ENCODE measurements at places on chromosomes 3 and 15. TPM values are rescaled to one million over a fixed set of nuclear protein-coding genes. Genes with fewer than 3 reads are reported as not detected.

DNA sequence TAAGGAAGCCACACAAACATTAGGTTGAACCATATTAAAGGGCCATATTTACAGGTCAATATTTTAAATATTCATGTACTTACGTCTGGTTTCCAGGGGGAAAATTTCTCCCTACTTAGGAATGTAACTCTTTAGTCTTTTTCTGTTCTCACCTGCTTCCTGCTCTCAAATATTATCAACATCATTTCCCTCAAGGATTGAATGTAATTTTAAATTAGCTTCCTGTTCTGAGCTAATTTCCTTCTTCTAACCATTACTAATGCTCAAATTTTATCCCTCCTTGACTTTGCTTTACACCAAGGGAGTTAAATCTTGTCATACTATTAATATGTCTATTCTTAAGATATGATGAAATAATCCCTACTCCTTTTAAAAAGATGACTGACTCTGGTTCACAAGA is 103.4 kb upstream of the UBP1 start:
- DNase-seq: no peak

- DNase-seq: no peak
Observed at GRCh38 chr15:43193710-43194109, 8.5 kb downstream of the CCNDBP1 start.

DNA sequence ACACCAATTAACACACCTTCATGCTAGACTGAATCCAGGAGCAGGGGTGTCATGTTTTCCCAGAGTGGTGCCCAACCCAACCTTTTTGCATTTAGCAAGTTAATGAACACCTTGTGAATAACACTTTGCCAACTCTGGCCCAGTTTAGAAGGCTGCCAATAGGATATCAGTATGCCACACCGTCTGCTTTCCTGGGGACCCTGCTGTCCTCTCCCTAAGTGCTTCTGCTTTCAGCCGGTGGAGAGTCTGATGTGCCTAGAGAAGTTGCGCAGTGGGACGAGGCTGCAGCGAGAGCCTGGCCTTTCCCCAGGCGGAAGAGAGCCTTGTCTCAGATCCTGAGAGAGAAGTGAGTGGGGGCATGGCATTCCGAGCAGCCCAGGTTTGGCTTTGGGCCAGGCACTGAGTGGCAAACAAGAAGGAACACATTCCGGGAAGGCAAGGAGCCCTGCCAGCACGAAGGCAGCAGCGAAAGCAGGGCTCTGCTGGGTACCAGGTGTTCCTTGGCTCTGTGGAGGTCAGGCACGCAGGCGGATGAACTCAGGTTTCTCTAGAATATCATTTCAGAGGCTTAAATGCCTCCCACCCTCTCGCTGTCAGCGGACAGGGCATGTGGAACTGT is 36.9 kb downstream of the SENP8 start:
- DNase-seq: peak; percentile 36

GRCh38 chr3:8621872-8622271 is 22.7 kb downstream of the SSUH2 start:
- DNase-seq: no peak

- DNase-seq: peak; percentile 72
Observed at GRCh38 chr3:100333970-100334487, 528 bp upstream of the NIT2 start.

GRCh38 chr15:66016199-66016598 is 146.9 kb downstream of the RAB11A start:
- DNase-seq: no peak

DNA sequence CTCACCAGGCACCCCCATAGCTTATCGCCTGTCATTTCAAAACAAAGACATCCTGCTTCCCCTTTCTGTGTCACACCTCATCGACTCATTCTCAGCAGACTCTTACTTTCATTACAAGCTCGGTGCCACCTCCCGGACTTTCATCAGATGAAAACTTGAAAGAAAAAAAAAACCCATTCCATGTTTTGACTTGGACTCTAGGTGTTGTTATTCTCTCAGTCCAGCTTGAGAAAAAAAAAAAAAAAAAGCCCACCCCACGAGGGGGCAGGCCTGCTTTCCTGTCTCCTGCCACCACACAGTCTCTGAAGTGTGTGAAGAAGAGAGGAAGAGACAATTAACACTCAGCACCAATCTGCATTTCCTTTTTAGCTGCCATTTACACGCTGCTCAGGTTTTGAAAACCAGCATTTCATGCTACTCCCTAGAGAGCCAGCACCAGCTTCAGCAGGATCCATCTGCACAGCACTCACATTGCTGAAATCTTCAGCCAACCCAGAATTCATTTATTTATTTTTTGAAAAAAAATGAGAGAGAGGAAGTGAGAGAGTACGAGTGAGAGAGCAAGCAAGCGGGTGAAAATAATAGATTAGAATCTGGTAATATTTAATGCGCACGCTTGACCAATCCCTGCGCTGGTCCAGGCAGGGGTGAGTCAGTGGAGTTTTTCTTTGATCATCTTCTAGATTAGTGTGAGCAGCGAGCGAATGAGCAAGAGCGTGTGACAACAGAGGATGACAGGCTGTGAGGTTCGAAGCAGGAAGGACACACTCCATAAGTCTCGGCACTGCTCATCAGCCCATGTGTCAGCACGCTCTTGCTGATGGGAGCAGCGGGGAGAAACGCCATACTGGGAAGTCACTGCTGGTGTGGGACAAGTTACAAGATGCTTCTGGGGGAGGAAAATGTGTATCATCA is 23.5 kb downstream of the ZNF80 start:
- peak; percentile 56 for DNase-seq

GRCh38 chr15:101083336-101084045 is 164.3 kb downstream of the LRRK1 start:
- no peak for DNase-seq

GRCh38 chr3:42960282-42960681 is 18.8 kb upstream of the GASK1A start:
- peak; percentile 28 for DNase-seq

DNA sequence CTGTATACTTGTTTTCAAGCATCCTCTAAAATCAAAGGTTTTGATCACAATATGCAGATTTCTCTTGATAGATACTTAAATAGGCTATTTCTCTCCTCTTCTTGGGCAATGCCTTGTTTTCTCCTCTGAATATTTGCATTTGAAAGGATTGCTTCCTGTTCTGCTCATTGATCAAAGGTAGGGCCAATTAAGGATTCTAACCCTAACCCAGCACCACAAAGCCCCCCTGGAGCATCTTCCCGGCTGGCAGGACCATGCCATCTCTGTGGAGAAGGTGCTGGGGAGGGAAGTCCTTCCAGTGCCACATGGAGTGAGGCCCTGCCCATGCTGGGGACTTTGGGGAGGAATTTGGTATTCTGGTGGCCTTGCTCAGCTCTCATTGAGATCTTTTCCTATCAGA is 11.3 kb upstream of the NIPA2 start:
- DNase-seq: peak; percentile 76

DNA sequence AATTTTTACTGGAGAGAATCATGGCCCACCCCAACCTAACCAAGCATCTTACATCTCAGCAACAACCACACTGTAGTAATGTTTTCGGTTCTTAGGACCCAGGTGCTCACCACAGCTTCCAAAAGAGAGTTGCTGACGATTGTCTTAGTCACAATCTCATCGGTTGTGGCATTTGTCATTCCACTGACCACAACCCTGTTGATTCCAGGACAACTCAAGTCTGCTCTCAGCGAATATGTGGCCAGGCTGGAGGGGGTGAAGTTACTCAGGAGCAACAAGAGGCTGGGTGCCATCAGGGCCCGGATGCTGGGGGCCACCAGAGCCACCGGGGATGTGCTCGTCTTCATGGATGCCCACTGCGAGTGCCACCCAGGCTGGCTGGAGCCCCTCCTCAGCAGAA is 25.9 kb downstream of the GALNT15 start:
- DNase-seq: no peak

- no peak for DNase-seq
Observed at GRCh38 chr3:190172751-190173150, 52.1 kb upstream of the P3H2 start.

DNA sequence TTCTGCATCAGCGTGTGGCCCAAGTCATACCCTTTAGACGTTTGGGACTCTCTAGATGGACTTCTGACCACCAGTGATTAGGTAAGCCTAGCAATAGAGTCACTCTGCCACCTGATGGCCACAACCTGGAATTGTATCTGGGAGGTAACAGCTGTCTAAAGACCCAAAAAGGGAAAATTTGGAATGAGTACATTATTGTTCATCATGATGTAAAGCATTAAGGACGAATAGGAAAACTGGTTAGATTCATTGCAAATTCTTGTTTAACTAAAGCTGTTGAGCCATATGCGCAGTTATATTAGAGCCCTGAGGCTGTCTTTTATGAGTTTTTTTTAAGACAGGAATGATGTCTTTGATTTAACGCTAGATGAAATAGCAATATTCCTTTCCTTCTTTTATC is 63.6 kb downstream of the FAM81A start:
- DNase-seq: peak; percentile 85

DNA sequence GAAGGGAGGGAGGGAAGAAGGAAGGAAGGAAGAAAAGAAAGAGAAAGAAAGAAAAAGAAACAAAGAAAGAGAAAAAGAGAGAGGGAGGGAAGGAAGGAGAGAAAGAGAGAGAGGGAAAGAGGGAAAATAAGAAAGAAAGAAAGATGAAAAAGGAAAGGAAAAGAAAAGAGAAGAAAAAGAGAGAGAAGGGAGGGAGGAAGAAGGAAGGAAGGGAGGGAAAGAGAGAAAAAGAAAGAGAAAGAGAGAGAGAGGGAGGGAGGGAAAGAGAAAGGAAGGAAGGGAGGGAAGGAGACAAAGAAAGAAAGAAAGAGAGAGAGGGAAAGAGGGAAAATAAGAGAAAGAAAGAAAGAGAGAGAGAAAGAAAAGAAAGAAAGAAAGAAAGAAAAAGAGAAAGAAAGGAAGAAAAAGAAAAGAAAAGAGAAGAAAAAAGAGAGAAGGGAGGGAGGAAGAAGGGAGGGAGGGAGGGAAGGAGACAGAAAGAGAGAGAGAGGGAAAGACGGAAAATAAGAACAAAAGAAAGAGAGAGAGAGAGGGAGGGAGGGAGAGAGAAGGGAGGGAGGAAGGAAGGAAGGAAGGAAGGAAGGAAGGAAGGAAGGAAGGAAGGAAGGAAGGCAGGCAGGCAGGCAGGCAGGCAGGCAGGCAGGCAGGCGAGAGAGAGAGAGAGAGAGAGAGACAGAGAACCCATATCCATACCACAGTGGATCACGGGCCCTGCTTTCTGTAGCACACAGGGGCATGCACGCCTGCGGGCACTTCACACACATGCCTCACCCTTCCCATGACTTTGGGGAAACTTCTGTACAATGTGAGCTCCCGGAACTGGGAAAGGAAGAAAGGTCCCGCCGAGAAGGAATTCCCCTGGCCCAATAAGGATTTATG is 52.5 kb downstream of the ADCY5 start:
- no peak for DNase-seq

GRCh38 chr15:90038632-90039095 is 37.5 kb downstream of the ZNF710 start:
- DNase-seq: no peak

GRCh38 chr3:111809186-111809585 is 49.9 kb upstream of the PHLDB2 start:
- DNase-seq: no peak

GRCh38 chr3:115388811-115389210 is 234.5 kb upstream of the GAP43 start:
- DNase-seq: no peak

GRCh38 chr15:90016721-90017120 is 15.6 kb downstream of the ZNF710 start:
- DNase-seq: no peak

TRPC1 gene
- total RNA-seq: 36.6 TPM

STRIT1 gene
- not detected for total RNA-seq

TMED3 gene
- 55.0 TPM for total RNA-seq

PLCH1 gene
- total RNA-seq: 24.4 TPM

TGM4 gene
- total RNA-seq: not detected

BSN gene
- 5.4 TPM for total RNA-seq
